ENCODE measurements at places on chromosomes 6 and 20. TPM values are rescaled to one million over a fixed set of nuclear protein-coding genes. Genes with fewer than 3 reads are reported as not detected.

- no peaks in the 10 kb centered on the region for H3K27me3 ChIP-seq
- H3K4me1 ChIP-seq, result no peaks in the 10 kb centered on the region
- no peaks in the 10 kb centered on the region for H3K36me3 ChIP-seq
- no peak overlapping the region for H3K27ac ChIP-seq
- H3K4me3 ChIP-seq, result no peak overlapping the region
- DNase-seq, result no peak
These were observed 5.3 kb downstream of the MMUT start for GRCh38 chr6:49457771-49458170.

LKAAEAR1 gene
- total RNA-seq, result not detected

GRCh38 chr6:52577778-52578463 lies 1.1 kb upstream of the TRAM2 start:
- no peaks in the 10 kb centered on the region for H3K36me3 ChIP-seq
- H3K4me3 ChIP-seq, result peak overlapping the region; percentile 92
- no peaks in the 10 kb centered on the region for H3K27me3 ChIP-seq
- peaks cover 18% of the 10 kb centered on the region for H3K4me1 ChIP-seq
- no peak for DNase-seq

GRCh38 chr6:165845493-165845892 lies 182.5 kb upstream of the PDE10A start:
- no peak overlapping the region for H3K27ac ChIP-seq
- H3K4me3 ChIP-seq, result no peak overlapping the region
- H3K27me3 ChIP-seq, result no peaks in the 10 kb centered on the region
- DNase-seq, result no peak
- H3K4me1 ChIP-seq, result no peaks in the 10 kb centered on the region
- no peaks in the 10 kb centered on the region for H3K36me3 ChIP-seq

DNA sequence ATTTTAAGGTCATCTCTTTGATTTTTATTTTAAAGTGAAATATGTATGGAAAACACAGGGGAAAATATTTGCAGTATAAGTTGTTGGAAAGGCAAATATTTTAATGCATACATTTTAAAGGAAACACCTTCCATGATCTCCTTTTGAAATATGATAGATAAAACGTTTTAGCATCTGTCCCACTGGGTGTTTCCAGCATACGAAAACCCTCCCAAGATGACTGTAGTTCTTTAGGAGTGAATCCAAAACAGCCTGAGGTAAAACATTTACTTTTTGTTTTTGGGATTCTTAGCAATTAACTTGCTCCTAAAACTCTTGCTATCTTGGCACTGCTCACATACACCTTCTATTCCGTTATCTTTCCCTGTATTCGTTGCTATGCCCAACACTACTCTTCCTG lies 210.0 kb downstream of the EPHA7 start:
- H3K27ac ChIP-seq, result no peak overlapping the region
- no peak for DNase-seq
- H3K4me1 ChIP-seq, result no peaks in the 10 kb centered on the region
- H3K27me3 ChIP-seq, result no peaks in the 10 kb centered on the region
- no peaks in the 10 kb centered on the region for H3K36me3 ChIP-seq

DNA sequence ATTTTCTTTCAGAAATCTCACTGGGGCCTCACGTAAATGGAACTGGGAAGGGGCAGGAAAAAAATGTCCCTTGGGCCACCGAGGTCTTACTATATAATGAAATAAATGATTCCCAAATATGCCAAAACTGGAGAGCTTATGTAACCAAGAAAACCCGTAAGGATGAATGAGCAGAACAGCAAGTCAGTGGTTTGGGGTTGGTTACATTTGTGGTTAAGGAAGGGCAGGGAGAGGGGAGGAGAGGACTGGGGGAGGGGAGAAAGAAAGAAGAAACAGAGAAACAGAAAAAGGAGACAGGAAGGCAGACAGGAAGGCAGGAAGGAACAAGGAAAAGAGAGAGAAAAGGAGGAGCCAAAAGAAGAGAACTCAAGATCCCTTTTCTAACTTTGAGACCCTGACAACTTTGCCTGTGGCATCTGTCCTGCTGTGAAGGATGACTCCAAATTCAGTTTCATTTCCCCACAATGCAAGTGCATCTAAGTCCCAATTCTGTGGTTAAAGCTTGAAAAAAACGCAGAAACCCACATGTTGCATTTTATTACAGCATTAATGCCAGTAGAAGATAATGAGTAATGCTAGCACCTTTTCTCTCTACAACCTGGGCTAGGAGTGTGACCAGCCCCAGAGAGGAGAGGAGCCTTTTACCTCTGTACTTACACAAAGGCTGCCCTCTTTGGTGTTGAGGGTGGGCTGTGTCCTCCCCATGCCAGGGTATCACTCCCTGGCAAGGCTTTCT lies 10.8 kb upstream of the ARMC2 start:
- H3K27ac ChIP-seq, result no peak overlapping the region
- no peaks in the 10 kb centered on the region for H3K27me3 ChIP-seq
- no peak overlapping the region for H3K4me3 ChIP-seq
- DNase-seq, result no peak
- no peaks in the 10 kb centered on the region for H3K4me1 ChIP-seq

GRCh38 chr6:136549300-136550044 lies 750 bp downstream of the MAP7 start:
- DNase-seq, result peak; percentile 63
- H3K36me3 ChIP-seq, result no peaks in the 10 kb centered on the region
- peak overlapping the region; percentile 59 for H3K27ac ChIP-seq
- no peaks in the 10 kb centered on the region for H3K27me3 ChIP-seq
- peaks cover 14% of the 10 kb centered on the region for H3K4me1 ChIP-seq

SNAP91 gene
- 1.2 TPM for total RNA-seq

GRCh38 chr6:146968041-146968760 lies 236.0 kb upstream of the STXBP5 start:
- H3K4me1 ChIP-seq, result no peaks in the 10 kb centered on the region
- no peaks in the 10 kb centered on the region for H3K36me3 ChIP-seq
- no peak for DNase-seq
- no peaks in the 10 kb centered on the region for H3K27me3 ChIP-seq

GRCh38 chr20:1830240-1830639 lies 65.0 kb upstream of the SIRPA start:
- H3K4me3 ChIP-seq, result no peak overlapping the region
- no peaks in the 10 kb centered on the region for H3K4me1 ChIP-seq
- no peaks in the 10 kb centered on the region for H3K27me3 ChIP-seq
- no peaks in the 10 kb centered on the region for H3K36me3 ChIP-seq
- H3K27ac ChIP-seq, result no peak overlapping the region

GRCh38 chr6:11734861-11735613 lies 43.6 kb downstream of the ADTRP start:
- H3K36me3 ChIP-seq, result peaks cover 3% of the 10 kb centered on the region
- no peak overlapping the region for H3K27ac ChIP-seq
- H3K4me3 ChIP-seq, result no peak overlapping the region
- no peaks in the 10 kb centered on the region for H3K27me3 ChIP-seq

DNA sequence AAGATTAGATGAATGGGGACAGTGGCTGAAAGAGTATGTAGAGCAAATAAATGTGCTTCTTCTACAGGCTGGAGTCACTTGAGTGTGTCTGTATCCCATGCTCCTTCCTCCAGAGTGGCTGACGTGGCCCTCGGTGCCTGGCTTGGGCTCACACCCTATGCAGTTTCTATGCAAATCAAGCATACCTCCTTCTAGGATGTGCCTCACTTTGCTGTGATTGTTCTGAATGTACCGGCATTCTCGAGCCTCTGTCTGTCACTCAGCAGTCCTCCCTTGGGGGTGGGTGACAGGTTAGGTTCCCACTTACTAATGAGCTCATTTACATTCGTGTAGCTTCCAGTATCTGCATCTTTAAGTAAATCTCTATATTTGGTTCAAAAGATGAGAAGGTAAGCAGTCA lies 55.1 kb upstream of the HDDC2 start:
- no peaks in the 10 kb centered on the region for H3K36me3 ChIP-seq
- no peaks in the 10 kb centered on the region for H3K4me1 ChIP-seq
- H3K27me3 ChIP-seq, result no peaks in the 10 kb centered on the region
- DNase-seq, result no peak

DNA sequence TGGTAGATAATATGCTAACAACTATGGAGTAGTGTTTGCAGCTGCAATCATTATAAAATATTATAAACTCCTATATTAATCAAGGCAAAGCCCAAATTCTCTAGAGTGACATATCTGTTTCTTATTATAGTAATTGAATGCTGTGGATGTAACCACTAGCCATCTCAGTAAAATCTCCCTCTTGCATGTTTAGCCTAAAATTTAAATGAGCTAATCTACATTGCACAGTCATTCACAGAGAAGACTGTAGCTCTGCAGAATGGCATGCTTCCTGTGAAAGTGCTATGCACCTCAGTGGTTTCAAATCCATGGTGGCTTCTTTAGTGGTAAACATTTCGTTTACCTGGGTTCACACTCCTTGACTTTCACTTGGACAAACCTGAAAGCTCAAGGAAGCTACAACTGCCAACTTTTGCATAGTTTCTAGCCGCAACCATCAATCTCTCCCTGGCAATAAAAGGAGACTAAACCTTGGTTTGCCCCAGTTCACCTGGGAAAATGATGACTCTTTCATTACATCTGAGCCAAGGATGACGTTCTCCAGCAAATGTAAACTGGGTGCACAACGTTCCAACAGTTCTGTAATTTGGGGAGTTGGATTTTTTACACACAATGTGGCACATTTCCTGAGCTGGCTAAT lies 47.2 kb downstream of the FILIP1 start:
- H3K27me3 ChIP-seq, result no peaks in the 10 kb centered on the region
- no peaks in the 10 kb centered on the region for H3K36me3 ChIP-seq
- H3K4me3 ChIP-seq, result no peak overlapping the region
- no peak for DNase-seq
- H3K4me1 ChIP-seq, result no peaks in the 10 kb centered on the region
- no peak overlapping the region for H3K27ac ChIP-seq

DNA sequence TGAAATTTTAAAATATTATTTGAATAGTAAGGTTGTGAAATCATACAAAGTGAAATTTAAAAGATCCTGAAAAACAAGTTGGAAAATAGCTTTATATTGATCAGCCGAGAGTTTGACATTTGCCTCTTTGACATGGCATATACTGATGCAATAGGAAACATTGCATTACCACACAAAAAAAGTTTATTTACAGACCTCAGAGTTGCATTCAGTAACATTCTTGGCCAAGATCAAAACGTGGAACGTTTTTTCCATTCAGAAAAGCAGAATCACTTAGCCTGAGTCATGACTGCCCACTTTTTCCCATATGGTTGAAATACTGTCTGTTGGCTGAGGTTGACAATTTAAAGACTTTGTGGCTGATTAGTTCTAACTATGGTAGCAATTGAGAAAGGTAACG lies 55.1 kb upstream of the BACH2 start:
- no peak overlapping the region for H3K27ac ChIP-seq
- no peak overlapping the region for H3K4me3 ChIP-seq
- DNase-seq, result no peak
- H3K36me3 ChIP-seq, result no peaks in the 10 kb centered on the region

DNA sequence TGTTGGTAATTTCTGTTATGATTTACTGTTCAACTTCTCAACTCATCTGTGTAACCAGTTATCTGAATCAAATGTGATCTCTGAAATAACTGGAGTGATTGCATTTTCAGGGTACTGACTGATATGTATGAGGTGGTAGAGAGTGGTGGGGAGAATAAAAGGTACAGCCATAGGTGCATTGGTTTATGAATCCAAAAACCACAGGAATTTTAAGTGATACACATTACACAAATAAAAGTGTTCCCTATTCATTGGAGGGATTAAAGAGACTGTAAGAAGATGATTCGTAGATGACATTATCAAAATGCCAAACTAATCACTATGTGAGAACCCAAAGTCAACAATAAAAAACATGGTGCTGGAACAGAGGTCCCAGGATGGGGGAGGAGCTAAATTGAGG lies 158.7 kb upstream of the RSPO3 start:
- no peaks in the 10 kb centered on the region for H3K36me3 ChIP-seq
- no peaks in the 10 kb centered on the region for H3K27me3 ChIP-seq
- no peak overlapping the region for H3K4me3 ChIP-seq
- H3K4me1 ChIP-seq, result no peaks in the 10 kb centered on the region
- no peak overlapping the region for H3K27ac ChIP-seq
- no peak for DNase-seq

DNA sequence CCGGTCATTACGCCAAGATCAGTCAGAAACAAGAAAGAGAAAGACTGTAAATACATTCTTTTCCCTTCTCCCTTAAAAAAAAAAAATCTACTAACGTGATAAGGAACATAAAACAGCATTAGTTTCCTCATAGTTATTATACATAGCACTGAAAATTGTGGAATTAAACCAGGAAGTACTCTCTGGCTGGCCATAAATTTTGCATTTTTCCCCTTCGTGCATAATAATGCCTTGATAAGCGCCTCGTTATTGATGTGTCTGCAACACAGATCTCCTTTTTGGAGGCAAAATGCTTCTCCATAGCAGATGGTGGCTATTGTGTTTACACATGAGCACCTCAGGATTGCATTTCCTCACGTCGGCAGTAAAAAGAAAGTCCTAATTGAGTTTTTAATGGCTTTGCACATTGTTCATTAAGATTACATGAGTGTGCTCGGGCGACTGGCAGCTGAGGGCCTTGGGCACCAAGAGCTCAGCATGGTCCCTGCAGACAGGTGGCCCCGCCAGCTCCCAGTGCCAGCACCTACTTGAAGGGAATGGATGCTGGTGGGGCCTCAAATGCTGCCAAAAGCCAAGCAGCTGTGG lies 394.5 kb downstream of the PTPRT start:
- no peaks in the 10 kb centered on the region for H3K4me1 ChIP-seq
- H3K27me3 ChIP-seq, result no peaks in the 10 kb centered on the region
- H3K4me3 ChIP-seq, result no peak overlapping the region
- no peak for DNase-seq
- no peaks in the 10 kb centered on the region for H3K36me3 ChIP-seq

DNA sequence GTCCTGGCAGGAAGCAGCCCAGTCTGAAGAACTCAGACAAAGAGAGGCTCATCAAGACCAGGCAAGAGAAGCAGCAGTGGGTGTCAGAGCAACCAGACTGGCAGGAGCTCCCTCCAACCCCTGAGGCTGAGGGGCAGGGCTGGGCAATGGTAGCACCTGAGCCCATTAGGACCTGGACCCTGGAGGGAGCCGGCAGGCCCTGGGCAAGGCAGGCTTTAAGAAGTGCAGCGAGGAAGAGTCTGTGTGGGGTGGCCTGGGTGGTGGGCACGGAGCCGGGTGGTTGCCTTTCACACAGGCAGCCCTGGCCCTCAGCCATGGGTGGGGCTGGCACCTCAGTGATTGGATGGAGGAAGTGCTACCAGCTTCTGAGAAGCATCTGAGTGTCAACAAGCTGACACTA lies 33.1 kb upstream of the IRF4 start:
- no peak overlapping the region for H3K4me3 ChIP-seq
- DNase-seq, result no peak
- no peaks in the 10 kb centered on the region for H3K36me3 ChIP-seq

XKR7 gene
- not detected for total RNA-seq

Data from Peyer's patch (tissue), 4 donors.